ENCODE measurements at places on chromosomes 7 and 10. TPM values are rescaled to one million over a fixed set of nuclear protein-coding genes. Genes with fewer than 3 reads are reported as not detected.

DNA sequence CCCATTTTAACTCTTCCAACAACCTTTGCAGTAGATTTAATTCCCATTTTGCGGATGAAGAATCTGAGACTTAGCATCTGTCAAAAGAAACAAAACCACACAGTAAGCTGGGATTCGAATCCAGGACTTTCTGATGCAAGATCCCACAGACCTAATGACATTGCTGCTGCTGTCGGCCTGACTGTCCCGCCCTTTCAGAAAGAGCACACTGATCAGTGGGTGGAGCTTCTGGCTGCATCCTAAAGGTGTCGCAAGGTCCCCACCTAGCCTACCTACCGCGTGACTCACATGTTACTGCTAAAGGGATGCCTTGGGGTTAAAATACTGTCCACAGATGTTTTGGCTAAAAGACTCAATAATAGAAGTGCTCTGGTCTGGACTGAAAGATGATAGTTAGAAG, 134.7 kb downstream of the EMX2 start:
- DNase-seq = no peak

DNA sequence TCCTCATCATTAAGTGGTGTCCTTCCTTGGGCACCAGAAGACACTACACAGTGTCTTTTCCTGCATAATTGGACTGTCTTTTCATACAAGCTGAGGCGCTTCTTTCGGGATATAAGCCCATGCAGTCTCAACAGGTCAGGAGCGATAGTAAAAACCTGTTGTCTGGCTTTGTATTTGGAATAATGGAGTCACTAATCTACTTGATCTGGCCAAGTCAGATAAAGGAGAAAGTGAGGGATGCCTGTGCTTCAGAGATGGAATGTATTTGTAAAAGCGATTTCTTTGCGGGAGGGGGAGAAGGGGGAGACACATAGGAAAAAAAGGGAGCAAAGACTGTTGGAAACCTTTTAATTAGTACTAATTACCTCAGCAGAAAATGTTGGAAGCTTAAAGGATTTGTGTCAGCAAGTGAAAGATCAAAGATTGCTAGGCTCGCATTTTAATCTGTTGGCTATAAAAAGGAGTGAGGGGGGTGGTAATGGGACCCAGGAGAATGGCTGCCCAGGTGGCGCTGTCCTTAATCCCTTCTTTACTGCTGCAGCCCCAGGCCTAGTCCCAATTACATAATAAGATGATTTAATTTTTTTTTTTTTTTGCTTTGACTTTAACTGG, 581.4 kb downstream of the LRMDA start:
- no peak for DNase-seq

Gene GSTO2
- 0.55 TPM for total RNA-seq

Gene ABCC2
- total RNA-seq = 0.15 TPM

Gene CDHR1
- total RNA-seq = 1.6 TPM

Gene STEAP1
- total RNA-seq = 8.7 TPM

Measured in right atrium auricular region (tissue), 2 donors.